ENCODE measurements at places on chromosomes 13 and 19.

- no peak for DNase-seq
Observed at GRCh38 chr13:29897102-29897501, 46.7 kb upstream of the UBL3 start.

DNA sequence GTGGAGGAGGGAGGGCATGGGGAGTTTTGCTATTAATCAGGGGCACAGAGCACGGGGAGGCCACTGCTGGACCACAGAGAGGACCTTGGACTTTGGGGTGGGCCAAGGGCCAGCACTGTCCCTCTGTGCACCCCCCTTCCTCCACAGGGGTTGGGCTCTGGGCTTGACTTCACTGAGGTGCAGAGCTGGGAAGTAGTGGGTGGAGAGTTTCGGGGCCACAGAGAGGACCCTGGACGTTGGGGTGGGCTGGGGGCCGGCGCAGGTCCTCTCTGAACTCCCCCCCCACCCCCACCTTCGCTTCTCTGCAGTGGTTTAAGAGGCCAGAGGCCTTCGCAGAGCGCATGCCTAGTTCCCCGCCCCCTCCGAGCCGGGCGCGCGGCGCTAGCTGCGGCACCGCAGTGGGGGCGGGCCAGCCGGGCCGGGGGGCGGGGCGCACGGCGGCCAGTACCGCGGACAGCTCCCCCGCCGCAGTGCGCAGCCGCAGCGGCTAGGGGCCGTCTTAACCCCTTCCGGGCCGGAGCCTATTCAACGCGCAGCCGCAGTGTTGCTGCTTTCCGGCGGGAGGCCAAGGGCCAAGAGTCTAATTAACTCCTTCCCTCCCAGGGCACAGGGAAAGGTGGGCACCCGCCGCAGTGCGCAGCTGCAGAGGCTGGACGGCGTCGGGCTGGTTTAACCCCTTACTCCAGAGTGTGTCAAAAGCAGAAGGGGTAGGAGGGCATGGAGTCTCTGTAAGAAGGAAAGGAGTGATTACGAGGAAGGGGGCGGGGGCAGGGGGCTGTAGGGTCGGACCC is 3.7 kb downstream of the KCNC3 start:
- peak; percentile 50 for DNase-seq

DNA sequence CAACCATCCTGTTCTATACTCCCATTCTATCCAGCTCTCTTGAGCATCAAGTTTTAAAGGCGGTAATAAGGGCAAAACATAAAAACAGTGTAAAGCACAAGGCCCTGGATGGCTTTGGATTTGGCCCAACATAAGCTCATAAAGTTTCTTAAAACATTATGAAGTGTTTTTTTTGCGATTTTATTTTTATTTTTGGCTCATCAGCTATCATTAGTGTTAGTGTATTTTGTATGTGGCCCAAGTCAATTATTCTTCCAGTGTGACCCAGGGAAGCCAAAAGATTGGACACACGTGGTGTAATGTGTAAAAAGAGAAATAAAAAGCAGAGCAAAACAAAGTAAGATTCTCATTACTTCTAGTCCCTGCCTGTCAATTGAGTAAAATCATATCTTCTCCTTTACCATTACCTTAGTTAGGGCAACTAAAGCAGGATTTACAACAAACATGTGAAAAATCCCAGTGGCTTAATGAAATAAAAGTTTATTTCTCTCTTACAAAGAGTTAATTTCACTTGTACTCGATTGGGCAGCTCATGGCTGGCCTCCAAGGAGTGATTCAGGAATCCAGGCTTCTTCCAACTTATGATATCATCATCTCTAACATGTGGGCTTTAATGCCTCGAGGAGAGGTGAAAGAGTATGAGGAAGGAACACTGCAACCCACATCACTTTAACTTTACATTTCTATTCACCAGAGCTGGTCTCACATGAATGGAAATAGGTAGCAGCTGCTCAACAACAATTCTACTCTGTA is 725.2 kb upstream of the SLITRK1 start:
- DNase-seq = no peak

GRCh38 chr19:39254531-39255345 is 6.1 kb upstream of the IFNL4 start:
- no peak for DNase-seq

- DNase-seq = no peak
Observed at GRCh38 chr19:30790056-30790680, 418.0 kb downstream of the ZNF536 start.

- no peak for DNase-seq
Observed at GRCh38 chr13:21362741-21363140, 96.4 kb downstream of the ZDHHC20 start.

DNA sequence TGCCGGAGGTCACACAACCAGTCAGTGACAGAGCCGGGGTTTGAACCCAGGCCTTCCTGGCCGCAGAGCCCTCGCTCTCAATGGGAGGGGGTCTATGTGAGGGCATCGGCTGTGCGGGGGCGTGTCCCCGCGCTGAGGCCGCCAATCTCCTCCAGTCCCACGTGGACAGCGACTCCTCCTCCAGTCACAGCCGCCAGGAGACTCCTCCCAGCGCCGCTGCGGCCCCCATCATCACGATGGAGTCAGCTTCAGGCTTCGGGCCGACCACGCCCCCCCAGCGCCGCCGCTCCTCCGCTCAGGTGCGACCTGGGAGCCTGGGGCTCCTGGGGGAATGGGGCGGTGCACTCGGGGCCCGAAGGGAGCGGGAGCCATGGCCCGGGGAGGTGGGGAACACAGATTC is 6.0 kb downstream of the SPRED3 start:
- DNase-seq = peak; percentile 50

GRCh38 chr19:23046743-23047142 is 43.8 kb upstream of the ZNF728 start:
- no peak for DNase-seq

DNA sequence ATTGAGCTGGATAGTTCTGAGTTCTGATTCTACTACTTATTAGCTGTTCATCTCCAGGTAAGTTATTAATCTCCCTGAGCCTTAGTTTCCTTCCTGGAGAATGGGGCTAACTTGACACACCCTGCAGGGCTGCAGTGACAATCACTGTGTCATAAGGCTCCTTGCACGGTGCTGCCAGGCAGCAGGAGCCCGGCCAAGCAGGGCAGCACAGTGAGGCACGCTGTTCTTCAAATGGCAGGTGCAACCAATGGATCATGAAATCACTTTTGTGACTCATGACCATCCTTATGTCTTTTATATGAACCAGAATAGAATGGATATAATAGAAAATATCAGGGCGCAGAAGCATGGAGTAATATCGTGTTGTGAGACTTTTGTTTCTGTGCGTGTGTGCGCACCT is 242.6 kb downstream of the ABCC4 start:
- no peak for DNase-seq

DNA sequence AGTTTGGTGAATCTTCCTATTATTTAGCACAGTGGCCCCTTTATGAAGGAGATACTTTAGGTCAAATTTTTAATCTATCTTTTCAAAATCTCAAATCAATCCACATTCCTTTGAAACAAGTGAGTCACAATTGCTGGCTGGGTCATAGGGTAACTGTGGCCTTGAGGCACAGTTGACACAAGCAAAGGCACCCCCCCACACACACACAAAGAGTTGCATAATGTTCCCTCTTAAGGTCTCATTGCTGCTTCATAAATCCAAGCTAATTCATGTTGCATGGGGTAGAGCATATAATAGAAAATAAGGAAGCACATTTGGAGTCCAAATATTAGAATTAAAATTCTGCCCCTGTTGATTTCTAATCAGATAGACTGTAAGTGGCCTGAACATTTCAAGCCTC is 171.5 kb downstream of the DLEU7 start:
- DNase-seq = no peak

GRCh38 chr13:80957019-80957655 is 616.2 kb upstream of the SPRY2 start:
- DNase-seq = no peak

- DNase-seq = no peak
Observed at GRCh38 chr13:41606646-41607045, 149.3 kb downstream of the RGCC start.

DNA sequence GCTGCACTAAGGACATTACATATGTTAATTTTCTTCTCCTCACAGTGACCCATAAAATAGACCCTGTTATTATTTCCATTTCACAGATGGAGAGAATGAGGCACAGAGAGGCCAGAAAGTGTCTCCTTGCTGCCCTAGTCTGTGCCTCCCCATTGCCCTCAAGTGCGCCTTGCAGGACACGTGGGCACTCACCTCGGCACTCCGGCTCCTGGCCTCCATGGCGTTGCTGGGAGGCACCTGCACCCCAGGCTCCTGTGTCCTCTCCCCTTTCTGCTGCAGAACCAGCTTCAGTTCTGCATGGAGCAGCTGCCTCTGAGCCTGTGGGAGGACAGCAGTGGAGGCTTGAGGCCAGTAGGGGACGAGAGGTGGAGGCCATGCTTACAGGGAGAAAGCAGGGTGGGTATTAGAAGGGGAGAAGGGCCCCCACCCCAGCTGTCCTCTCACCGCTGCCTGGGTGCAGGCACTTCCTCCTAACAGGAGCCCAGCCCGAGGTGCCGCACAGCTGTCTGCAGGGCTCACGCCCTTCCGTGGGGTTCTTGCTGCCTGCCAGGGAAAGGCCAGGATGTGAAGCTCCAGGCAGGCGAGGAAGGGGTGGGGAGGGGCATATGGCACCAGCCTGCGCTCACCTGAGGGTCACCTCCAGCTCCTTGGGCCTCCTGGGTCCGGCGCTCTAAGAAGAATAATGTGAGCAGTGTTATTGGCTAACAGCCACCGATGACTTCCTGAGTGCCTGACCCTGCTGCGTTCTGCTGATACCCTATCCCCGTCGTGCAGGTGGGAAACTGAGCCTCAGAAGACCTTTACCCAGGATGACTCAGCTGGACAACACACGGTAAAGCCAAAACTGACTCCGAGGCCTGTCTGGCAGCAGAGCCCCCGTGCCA is 5.2 kb downstream of the PRX start:
- DNase-seq = no peak

DNA sequence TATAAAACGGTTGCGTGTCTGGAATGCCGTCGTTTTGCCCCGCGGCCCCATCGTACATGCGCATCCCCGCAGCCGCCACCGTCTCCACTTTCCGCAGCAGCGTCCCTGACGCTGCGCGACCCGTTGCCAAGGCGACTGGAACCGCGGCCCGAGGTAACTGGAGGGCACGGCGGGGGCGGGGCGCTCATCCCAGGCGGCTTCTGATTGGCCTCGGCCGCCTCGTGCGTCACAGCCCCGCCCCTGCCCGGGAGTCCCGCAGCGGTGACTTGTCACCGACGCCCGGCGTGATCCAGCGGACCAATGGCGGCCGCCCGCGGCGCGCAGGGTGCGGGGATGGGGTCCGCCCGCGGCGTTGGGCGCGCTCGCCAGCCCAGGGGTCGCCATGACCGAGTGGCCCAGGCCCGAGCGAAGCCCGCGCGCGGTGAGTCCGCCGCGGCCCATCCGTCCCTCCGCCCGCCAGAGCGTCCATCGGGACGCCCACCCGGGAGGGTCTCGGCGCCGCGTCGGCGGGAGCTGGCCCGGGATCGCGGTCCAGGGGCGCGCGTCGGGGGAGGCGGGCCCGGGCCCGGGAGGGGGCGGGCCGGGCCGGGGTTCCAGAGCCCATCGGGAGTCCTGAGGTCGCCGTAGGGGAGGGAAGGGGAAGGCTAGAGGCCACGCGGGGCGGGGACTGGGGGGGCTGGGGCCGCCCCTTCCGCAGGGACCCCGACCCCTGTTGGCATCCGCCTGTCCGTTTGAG is at the start of gene ZSCAN1:
TSS of gene ZSCAN1 (plus strand) at position 285 of the 736 bp plus-strand sequence. CDS start 3,812 bp downstream, outside the sequence.
- DNase-seq = no peak

- peak; percentile 17 for DNase-seq
Observed at GRCh38 chr13:26051657-26052311, at the start of gene SHISA2. TSS of gene SHISA2 (minus strand) at chr13:26052016. CDS start at chr13:26050975, 1,041 bp downstream.

GRCh38 chr13:60093425-60094019 is 70.2 kb downstream of the DIAPH3 start:
- DNase-seq = no peak

GRCh38 chr13:112670864-112671263 is 19.0 kb upstream of the ATP11A start:
- DNase-seq = no peak

GRCh38 chr19:18173054-18173571 is 500 bp upstream of the IFI30 start:
- DNase-seq = peak; percentile 80

DNA sequence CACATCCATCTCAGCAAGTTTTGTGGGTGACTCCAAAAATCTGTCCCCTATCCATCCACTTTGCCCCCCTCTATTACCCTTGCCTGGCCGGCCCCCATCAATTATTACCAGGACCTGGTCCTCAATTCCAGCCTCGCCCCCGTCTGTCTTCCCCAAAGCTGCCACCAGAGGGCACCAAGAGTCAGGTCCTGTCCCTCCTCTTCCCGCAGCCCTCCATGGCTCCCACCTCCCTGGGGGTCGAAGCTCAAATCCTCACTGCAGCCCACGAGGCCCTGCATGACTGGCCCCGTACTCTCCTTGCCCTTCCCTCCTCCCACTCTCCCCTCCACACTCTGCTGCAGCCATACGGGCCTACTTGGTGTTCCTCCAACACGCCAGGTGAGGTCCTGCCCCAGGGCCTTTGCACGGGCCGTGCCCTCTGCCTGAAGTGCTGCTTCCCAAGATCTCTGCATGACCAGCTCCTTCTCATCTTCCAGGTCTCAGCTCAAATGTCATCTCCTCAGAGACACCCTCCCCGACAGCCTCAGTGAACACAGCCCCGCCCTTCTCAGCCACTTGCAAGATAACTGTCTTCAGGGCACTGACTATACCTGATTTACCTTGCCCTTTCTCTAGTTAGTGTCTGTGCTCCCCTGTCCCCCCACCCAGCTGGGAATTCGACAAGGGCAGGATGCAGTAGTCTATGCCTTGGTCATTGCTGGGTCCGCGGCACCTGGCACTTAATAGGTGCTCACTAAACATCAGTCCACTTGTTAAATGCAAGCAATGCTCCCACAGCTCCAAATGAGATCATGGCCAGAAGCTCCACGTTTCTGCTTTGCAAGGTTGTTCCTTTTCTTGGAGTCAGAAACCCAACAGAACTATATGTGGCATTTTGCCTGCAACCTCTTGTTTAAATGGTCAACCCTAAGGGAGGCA is 16.8 kb upstream of the SEMA6B start:
- DNase-seq = peak; percentile 58

GRCh38 chr19:7894612-7895309 is 6.5 kb downstream of the LRRC8E start:
- no peak for DNase-seq

- no peak for DNase-seq
Observed at GRCh38 chr19:28393574-28394336, 819.2 kb downstream of the UQCRFS1 start.

- DNase-seq = no peak
Observed at GRCh38 chr13:37379841-37380240, 218.7 kb downstream of the POSTN start.

- no peak for DNase-seq
Observed at GRCh38 chr19:56405062-56405461, 930 bp downstream of the ZNF583 start.
